HTR-8/SVneo (cell line): ENCODE measurements at places on chromosomes 16 and 17.
A peak's percentile ranks its signal among the peaks of the same experiment; 100 is the strongest.

- DNase-seq: no peak
Observed at GRCh38 chr16:71255721-71256120, 25.2 kb upstream of the HYDIN start.

GRCh38 chr17:37233036-37233435 lies 142.7 kb upstream of the C17orf78 start:
- no peak for DNase-seq

DNA sequence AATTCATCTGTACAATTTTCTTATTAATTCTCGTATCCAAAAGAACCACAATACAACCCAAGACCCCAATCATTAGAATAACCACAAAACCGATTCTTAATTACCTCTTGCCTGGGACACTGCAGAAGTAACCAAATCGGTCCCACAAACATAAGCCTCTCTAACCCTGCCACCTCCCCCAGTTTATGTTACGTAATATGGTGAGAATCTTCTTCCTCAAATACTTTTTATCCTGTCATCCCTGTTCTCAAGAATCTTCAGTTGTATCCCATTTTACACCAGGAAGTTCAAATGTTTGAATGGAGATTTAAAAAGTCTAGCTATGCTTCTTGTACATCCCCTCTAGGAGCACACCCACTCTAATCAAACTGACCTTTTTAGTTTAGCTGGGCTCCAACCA lies 269.3 kb upstream of the TBX2 start:
- no peak for DNase-seq

DNA sequence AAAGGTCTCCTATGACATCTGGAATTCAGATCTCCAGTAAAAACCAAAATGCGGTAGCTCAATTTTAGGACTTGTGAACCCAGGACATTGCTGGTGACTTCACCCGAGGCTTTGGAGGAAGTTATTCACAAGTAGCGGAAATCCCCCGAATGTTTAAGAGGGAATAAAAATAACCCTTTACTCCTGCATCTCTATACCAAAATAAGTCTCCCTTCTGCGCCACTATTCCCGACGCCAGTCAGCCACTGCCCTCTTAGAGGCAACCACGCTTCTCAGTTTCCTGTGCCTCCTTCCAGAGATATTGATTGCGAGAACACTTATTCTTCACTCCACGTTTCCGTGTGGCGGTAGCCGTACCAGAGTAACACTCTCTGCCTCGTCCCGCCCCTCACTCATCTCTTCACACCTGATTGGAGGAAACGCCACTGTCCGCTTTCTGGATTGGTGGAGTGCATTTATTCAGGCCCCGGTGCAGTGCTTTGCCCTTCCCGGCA lies 27.4 kb downstream of the EMP2 start:
- DNase-seq: no peak

DNA sequence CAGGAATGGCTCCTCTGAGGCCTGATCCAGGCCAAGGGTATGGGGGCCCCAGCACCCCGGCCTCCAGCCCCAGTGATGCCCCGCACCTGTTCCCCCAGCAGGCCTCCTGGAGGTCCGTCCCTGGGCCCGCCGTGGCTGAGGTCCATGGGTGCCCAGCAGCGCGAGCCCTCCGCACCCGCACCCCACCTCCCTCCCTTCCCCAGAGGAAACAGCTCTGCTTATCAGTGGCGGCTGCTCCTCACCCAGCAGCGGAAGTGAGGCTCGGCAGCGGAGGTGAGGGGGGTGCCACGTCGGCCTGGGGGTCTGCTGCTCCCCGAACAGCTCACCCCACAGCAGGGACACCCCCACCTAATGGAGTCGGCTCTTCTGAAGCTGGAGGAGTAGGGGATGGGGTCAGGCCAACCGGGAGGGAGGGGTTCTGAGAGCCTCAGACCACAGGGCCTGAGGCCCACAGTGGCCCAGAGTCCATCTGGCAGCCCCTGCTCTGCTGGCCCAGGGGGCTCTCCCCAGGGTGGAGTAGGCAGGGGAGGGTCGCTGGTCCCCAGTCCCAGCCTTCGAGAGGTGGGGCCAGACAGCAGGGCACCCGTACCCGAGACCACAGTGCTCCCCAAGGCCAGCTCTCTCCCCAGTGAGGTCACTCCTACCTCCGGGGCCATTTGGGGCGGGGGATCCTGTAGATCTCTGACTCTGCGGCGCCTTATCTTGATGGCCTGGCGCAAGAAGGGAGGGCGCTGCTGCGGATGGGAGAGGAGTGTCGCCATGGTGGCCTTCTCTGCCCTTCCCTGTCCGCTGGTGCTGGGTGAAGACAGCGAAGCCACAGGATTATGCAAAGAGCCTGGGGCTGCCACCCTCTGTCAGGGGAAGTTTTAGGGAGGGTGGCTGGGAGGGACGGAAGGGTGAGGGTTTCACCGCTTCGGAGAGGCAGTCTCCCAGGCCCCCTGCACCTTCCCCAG lies at the start of gene UNC13D:
Gene UNC13D (minus strand): TSS at position 828 of the 953 bp plus-strand sequence. CDS start 67 bp downstream, at position 761.
- no peak for DNase-seq

DNA sequence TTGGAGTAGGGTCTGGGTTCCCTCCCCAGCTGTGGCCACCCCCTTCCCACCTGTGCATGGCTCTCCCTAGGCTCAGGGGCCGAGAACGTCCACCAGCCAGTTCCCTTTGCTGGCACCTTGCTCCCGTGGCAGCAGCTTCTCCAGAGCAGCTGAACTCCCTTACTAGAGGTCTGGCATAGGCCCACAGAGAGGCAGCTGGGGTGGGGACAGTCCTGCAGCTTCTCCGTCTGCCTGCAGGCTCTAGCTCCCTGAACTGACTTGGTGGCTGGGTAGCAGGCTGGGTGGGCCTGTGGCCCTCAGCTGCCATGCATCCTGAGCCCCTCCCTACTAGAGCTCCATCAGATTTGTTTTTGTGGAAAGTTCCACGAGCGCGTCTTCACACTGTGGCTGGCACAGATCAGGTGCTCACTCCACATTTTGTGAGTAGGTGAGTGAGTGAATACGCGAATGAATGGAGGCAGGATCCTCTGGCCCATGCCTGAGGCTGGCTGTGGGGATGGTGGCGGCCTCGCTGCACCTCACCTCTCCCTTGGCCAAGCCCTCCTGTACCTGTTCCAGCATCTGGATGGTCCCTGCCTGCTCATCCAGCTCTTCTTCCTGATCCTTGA lies 51.3 kb downstream of the PIPOX start:
- no peak for DNase-seq

DNA sequence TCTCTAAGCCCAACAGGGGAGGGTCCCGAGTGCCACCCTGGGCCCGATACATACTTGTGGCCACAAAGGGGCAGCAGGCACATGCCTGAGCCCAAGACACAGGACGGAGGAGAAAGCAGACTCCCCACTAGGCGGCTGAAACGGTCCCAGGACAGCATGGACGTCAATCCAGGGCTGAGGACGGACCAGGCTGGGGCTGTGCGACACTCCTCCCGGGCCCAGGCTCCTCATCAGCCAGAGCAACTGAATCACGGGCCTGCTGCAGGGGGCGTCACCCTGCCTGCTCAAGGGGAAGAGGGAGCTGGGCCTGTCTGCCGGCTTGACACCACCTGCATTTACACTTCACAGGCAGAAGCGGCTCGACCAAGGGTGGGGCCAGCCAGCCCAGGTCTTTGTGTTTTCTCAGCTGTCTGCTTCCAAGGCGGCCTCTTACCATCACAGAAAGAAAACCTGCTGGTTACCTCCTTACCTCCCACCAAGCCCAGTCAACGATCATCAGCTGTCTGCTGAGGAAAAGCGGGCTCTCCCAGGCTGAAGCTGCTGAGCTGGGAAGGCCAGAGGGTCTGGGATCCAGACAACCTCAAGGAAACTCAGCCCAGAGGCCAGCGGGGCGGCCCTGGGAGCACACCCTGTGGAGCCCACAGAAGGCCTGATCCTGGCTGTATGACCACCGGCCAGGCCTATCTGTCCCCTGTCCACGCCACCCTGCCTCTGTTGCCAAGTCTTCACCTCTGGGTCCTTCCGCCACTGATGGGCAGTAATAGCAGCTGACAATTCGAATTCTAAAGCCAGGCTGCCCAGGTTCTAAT lies 26.4 kb downstream of the KIFC3 start:
- no peak for DNase-seq

DNA sequence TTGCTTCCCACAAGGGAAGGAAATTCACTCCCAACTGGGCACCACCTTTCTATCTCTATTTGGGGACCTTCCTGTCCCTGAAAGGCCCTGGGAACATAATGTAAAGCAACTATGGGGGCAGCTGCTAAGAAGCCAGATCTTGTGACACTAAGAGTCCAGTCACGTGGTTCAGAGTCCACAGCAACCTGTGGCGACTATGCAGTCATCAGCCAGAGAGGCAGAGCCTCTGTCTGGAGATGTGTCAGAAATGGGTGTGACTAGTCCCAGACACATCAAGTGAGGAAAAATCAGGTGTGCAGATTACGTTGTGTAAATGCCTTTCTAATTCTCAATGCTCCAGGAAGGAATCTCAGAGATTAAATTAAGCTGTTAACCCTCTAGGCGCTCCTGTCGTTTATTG lies 26.6 kb upstream of the SKAP1 start:
- no peak for DNase-seq

DNA sequence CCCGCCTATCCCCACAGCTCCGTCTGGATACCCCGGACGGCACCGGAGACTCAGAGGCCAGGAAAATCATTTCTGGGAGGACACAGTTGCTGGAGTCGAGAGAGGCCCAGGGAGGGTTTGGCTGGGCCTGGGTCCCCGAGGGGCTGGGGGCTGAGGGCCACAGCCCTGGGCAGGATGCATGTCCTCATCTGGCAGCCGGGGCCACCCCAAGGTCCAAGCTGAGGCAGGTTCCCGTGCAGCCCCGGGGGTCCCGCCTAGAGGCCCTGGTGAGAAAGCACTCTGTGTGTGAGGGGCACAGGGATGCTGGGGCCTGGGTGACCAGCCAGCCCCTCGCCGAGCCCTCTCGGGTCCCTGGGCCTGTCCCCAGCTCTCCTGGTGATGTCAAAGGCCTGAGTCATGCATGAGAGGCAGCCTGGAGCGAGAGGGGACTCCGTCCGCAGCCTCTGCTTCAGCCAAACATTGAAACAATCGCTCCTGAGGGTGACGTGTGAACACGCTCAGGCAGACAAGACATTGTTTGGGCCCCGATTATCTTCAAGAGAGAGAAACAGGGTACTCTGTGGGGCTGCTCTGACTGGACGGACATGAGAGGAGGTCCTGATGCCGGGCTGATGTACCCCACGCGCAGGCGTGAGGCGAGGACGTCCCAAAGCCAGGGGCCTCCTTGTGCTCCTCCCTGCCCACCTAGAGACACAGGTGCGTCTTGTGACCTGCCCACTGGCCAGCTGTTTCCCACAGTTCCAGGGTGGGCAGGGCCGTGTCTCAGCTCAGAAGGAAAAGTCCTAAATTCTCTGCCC lies 25.8 kb upstream of the C1QTNF8 start:
- no peak for DNase-seq

GRCh38 chr17:77353684-77354419 lies 213.1 kb downstream of the SEC14L1 start:
- DNase-seq: no peak

GRCh38 chr16:10964039-10964890 lies 19.9 kb downstream of the CLEC16A start:
- DNase-seq: peak; percentile 88

- no peak for DNase-seq
Observed at GRCh38 chr17:51132964-51133319, 12.3 kb upstream of the SPAG9 start.

GRCh38 chr17:62706598-62707424 lies 79.3 kb downstream of the MRC2 start:
- no peak for DNase-seq

DNA sequence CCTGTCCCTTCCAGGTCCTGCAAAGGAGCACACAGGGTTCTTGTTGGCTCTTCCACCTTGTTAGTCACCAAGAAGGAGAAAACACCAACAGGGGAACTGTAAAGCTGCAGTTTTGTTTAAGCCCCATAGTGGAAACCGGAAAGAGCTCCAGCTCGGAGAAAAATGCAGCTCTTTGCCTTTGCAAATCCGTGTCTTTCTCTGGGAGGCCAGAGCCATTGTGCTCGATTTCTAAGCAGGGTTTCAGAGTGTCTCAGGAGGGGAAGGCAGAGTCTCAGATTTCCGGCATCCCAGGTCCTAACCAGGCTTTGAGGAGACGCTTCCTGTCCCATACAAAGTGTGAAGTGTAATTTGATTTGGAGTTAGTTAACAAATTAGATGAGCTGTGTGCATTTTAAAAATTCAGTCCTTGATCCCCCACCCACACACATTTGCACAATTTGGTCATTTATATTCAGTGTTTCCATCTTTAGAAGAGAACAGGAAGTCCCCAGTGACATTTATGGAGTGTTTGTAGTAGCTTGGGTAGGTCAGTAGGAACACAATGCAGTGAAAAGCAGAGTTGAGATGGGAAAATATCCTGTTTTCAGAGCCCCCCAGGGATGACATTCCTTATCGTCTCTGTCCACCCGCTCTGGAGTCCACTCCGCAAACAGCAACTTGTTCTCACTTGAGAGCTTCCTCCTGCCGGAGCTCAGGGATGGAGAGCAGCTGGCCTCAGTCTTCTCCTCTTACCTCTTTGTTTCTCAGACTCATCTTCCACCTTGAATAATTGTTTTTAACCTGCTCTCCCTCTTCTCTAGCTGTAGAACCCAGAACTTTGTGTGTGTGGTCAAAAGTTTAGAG lies 331.9 kb downstream of the SEC14L1 start:
- no peak for DNase-seq

GRCh38 chr16:22933173-22933572 lies 119.2 kb downstream of the HS3ST2 start:
- DNase-seq: no peak

- DNase-seq: peak; percentile 48
Observed at GRCh38 chr16:80527297-80527696, 13.5 kb upstream of the DYNLRB2 start.

- DNase-seq: no peak
Observed at GRCh38 chr17:66978514-66979061, 14.1 kb downstream of the CACNG4 start.

- DNase-seq: no peak
Observed at GRCh38 chr17:73731733-73732132, 87.5 kb upstream of the SDK2 start.

- no peak for DNase-seq
Observed at GRCh38 chr16:75229172-75230031, 10.6 kb downstream of the CTRB1 start.

GRCh38 chr17:31479524-31479923 lies 88.0 kb downstream of the RAB11FIP4 start:
- DNase-seq: no peak

DNA sequence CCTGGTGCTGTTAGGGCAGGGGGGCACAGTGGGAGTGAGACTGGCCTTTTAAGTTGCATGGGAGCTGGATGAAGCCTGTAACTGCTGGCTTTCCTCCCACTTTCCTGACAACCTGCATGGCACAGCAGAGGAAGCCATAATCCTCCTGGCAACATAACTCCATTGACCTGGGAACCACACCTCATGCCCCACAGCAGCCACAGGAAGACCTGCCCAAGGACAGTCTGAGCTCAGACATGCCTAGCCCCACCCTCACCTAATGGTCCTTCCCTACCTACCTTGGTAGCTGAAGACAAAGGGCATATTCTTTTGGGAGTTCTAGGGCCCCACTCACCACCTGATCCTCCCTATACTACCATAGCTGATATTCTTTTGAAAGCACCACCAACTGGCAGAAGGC lies 482.2 kb upstream of the TOM1L1 start:
- no peak for DNase-seq

GRCh38 chr17:81387100-81388090 lies 7.9 kb upstream of the BAHCC1 start:
- peak; percentile 60 for DNase-seq

- DNase-seq: no peak
Observed at GRCh38 chr17:8470447-8471047, 34.9 kb downstream of the NDEL1 start.
